Left ventricle myocardium inferior (tissue), 1 donor: ENCODE measurements at places on chromosomes 1 and 21.
A peak's percentile ranks its signal among the peaks of the same experiment; 100 is the strongest.

DNA sequence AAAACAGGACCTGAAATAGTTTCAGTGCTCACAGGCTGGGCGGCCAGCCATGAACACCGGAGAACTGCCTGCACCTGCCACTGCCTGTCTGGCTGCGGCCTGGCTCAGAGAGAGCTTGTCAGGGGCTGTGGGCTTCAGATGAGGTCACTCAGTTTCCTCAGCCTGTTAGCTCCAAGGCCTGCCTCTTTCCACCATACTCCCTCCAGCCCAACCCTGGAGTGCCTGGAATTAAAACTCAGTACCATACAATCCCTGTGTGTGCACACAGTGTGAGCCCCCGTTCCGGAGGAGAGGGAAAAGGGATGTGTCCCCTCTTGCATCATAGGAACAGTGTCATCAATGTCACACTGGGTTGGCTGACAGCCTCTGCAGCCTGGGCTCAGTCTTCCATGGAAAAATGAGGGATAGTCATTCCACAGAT lies 16.2 kb downstream of the CACNA1S start:
- H3K27me3 ChIP-seq, result peaks cover 22% of the 10 kb centered on the region
- no peak for DNase-seq
- no peak overlapping the region for H3K27ac ChIP-seq
- no peak overlapping the region for H3K4me3 ChIP-seq
- no peaks in the 10 kb centered on the region for H3K36me3 ChIP-seq

- no peaks in the 10 kb centered on the region for H3K4me1 ChIP-seq
- no peaks in the 10 kb centered on the region for H3K36me3 ChIP-seq
- no peak for DNase-seq
- no peak overlapping the region for H3K4me3 ChIP-seq
- no peak overlapping the region for H3K27ac ChIP-seq
- H3K27me3 ChIP-seq, result peaks cover 63% of the 10 kb centered on the region
These were observed 103.2 kb downstream of the DMRTB1 start for GRCh38 chr1:53562291-53562980.

GRCh38 chr1:43879414-43879813 lies 54.2 kb upstream of the ARTN start:
- no peaks in the 10 kb centered on the region for H3K27me3 ChIP-seq
- H3K27ac ChIP-seq, result peak overlapping the region; percentile 76
- H3K36me3 ChIP-seq, result no peaks in the 10 kb centered on the region
- H3K4me1 ChIP-seq, result peaks cover 28% of the 10 kb centered on the region
- no peak for DNase-seq
- no peak overlapping the region for H3K4me3 ChIP-seq

- no peak for DNase-seq
- H3K27me3 ChIP-seq, result no peaks in the 10 kb centered on the region
- peaks cover 37% of the 10 kb centered on the region for H3K4me1 ChIP-seq
- no peak overlapping the region for H3K27ac ChIP-seq
These were observed 22.3 kb downstream of the QSOX1 start for GRCh38 chr1:180176965-180177364.

DNA sequence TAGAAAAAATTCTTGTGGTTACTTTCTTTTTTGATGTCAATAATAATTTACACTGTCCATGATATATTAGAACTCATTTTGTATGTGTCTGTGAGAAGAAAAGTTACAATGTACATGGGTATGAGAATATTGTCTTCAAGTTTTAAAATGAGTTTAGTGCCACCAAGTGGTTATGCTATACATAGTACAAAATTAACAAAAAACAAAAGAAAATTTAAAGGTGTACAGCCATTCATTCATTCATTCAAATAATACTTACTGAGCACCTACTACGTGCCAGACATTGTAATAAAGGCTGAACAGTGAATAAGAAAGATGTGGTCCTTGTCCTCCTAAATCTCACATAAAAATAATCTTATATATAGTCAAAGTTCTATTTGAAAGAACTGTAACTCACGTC lies 27.7 kb downstream of the UCHL5 start:
- peaks cover 5% of the 10 kb centered on the region for H3K4me1 ChIP-seq
- no peak overlapping the region for H3K27ac ChIP-seq
- no peak for DNase-seq
- H3K36me3 ChIP-seq, result peaks cover 22% of the 10 kb centered on the region
- no peaks in the 10 kb centered on the region for H3K27me3 ChIP-seq
- no peak overlapping the region for H3K4me3 ChIP-seq

DNA sequence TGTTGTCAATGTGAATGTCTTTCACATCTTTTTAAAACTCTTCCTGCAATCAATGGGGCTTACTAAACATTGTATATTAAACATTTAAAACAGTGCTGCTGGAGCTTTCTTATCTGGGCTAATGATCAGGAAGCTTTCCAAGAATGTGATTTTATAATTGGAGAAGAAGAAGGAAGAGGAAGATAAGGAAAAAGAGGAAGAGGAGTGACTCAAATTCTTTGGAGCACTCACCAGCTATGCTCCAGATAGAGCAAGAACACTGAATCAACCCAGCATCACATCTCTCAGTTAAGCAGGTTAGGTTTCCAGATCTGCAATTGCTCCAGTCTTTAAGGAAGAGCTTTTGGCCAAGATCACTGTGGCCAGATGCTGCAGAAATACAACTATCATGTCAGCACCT lies 1.4 kb upstream of the SPRR2E start:
- no peak overlapping the region for H3K27ac ChIP-seq
- H3K36me3 ChIP-seq, result no peaks in the 10 kb centered on the region

- H3K4me3 ChIP-seq, result no peak overlapping the region
- DNase-seq, result no peak
- H3K4me1 ChIP-seq, result peaks cover 27% of the 10 kb centered on the region
- H3K27me3 ChIP-seq, result no peaks in the 10 kb centered on the region
These were observed 46.2 kb downstream of the PGBD5 start for GRCh38 chr1:230379928-230380327.

GRCh38 chr1:20466273-20466672 lies 19.7 kb downstream of the CAMK2N1 start:
- H3K36me3 ChIP-seq, result no peaks in the 10 kb centered on the region
- no peak overlapping the region for H3K27ac ChIP-seq
- DNase-seq, result no peak
- no peak overlapping the region for H3K4me3 ChIP-seq
- H3K4me1 ChIP-seq, result peaks cover 5% of the 10 kb centered on the region
